Activated effector memory CD4-positive, alpha-beta T cell treated with anti-CD3 and anti-CD28 coated beads, Interleukin-2, amount 50 U/mL, for 16 hours (primary cell): ENCODE measurements at places on chromosomes 5 and 9.

DNA sequence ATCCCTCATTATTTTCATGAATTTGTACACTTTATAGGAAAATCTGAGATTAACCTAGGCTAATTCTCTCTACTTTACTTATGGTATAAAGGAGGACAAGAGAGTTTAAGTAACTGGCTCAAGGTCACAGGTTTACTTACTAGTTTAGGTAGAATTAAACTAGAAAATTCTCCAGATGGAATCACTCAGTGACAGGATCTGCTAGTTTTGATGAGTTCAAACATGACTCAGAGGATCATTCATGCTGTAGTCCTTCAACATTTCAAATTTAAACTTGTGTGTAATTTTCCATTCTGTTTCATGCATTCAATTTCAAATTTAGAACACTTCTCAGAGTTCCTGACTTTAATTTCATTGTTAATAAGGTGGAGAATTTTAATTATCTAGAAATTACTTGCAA, 485.7 kb upstream of the TUSC1 start:
- no peak for DNase-seq

DNA sequence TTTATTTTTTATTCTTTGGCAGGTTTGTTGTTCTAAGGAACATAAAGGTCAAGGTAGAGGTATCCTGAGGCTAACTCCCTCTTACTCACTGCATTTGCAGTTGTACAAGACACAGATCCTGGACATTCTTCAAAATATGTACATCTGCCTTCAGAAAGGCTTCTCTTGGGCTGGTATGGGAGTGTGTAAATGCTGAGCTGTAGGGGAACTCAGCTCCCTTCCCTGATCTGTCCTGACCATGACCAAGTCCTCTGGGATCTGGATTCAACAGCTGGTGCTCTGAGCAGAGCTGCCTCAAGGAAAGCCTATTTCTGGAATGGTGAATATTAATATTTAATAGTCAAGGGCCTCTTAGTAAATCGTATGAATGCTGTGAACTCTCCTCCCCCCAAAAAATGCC, 117.4 kb downstream of the PRKACG start:
- DNase-seq = no peak

- peak; percentile 46 for DNase-seq
These were observed 1.8 kb downstream of the PDLIM4 start for GRCh38 chr5:132259069-132259851.

DNA sequence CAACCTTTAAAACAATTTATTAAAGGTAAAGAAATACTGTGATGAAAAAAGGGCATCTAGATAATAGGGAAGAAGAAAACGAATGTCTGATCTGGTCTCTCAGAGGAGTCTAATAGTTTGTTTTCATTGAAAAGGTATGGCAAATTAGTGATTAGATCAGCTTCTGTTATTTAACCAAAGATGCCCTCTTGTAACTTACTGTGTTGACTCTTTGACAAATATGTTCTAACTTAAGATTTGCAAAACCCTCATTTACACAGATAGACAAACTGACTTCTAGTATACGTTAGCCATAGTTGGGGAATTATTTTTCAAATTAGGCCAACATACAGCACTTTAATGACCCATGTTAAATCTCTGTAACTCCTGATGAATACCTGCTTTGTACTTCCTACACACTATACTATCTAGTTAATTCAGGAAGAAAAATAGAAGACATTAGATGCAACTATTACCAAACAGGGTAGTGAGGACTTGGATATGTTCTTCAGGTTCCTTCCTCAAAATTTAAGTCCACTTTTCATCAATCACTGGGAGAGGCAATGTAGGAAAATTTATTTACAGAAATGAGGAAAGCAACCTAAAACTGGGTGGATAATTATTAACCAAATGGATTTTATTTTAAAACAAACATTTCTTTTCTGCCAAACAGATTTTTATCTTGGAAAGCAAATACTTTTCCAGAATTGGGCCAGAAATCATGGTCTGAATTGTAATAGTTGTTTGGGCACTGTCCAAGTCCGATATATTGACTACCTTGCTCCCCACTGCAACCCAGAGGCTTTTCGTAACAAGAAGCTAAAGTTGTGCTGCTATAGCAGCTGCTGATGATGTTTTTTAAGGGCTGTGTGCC, 66.4 kb upstream of the PPP2R2B start:
- DNase-seq = no peak
